ENCODE measurements at places on chromosomes 16 and 17.
A peak's percentile ranks its signal among the peaks of the same experiment; 100 is the strongest.

GRCh38 chr16:3369073-3369472 is 13.4 kb downstream of the OR2C1 start:
- no peak for ATAC-seq

DNA sequence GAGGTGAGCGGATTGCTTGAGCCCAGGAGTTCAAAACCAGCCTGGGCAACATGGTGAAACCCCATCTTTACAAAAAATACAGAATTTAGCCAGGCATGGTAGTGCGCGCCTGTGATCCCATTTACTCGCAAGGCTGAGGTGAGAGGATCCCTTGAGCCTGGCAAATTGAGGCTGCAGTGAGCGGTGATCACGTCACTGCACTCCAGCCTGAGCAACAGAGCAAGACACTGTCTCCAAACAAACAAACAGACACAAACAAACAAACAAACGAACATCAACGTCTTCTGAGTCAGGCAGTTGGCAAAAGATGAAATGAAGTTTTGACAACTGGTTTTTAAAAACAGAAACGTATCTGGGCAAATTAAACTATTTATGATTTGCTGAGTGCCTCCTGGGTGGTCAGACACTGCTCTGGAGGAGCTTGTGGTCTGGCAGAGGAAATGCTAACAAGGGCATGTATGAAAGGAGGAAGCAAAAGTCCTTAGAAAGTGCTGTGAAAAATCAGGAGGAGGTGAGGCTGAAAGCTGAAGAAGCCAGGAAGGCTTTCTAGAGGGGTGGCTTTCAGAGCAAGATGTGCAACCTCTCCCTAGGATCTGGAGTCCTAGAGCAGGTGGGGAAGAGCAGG is 10.2 kb upstream of the KRT20 start:
- ATAC-seq = no peak

DNA sequence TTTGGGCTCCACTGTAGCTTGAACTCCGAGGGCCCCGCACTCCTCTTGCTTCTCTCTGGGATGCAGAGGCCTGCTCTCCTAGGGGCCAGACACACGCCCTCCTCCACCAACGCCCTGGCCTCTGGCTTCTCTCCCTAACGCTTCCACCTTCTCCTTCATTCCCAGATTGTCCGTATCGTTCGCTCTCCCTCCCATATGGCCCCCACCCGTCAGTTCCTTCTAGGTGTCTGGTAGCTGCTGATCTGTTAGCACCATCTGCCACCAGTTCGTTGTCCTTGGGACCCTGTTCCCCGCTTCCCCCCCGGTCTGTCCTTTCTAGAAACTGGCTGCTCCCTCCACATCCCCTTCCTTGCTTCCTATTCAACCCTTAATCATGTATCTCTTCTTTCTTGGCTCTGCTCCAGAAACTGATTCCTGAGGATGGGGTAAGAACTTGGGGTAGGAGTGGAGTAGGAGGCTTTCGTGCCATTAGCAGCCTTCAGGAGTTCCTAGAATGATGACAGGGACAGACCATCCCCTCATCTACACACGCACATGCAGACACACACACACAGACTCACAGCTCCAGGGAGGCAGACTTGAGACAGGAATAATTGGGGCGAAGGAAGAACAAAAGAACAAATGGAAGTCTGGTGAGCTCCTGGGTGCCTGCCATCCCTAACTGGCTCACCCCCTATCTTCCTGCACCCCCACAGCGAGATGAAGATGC is 4.3 kb downstream of the ATP1B2 start:
- ATAC-seq = no peak

- ATAC-seq = no peak
Observed at GRCh38 chr16:12173121-12173520, 196.6 kb downstream of the SNX29 start.

- no peak for ATAC-seq
Observed at GRCh38 chr17:77544347-77545110, 403.8 kb downstream of the SEC14L1 start.

- ATAC-seq = no peak
Observed at GRCh38 chr17:9976283-9977179, 71.5 kb upstream of the RCVRN start.

GRCh38 chr17:57370037-57370581 is 113.8 kb downstream of the MSI2 start:
- ATAC-seq = no peak

- ATAC-seq = no peak
Observed at GRCh38 chr17:70317421-70317820, 148.1 kb downstream of the KCNJ2 start.

DNA sequence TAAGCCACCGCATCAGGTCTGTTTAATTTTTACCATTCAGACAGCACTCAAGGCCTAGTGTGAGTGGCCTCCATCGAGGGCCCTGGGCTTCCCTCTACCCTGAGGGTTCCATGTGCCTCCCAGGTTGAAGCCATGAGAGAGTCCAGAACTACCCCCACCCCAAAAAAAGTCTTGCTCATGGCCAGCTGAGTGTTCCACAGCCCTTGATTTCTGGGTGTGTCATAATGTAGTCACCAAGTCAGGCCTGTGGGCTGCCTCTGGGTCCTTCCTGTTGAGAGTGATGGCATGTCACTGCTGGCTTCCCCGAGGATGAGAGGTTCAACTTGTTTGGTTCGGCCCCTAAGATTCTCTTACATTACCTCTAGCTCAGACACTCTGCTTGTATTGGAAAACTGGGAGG is 100.6 kb downstream of the PITPNC1 start:
- peak; percentile 80 for ATAC-seq

GRCh38 chr17:42342242-42343008 is 45.8 kb downstream of the STAT3 start:
- ATAC-seq = peak; percentile 88

DNA sequence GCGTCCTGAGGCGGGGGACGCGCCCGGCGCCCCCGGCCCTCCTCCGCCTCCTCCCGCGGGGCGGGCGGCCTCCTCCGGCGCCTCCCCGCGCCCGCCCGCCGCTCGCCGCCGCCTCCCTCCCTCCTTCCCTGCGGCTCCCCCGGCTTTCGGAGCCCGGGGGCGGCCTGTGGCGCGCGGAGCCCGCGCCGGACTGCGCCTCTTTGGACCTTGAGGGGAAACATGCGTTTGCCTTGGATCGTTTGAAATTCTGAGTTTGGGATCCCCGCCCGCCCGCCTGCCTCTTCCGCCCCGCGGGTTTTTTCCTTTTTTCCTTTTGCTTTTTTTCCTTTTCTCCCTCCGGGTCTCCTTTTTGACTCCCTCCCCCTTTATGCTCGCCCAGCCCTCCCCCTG is 390 bp downstream of the ZNRF1 start:
- peak; percentile 37 for ATAC-seq

All from activated CD4-positive, CD25-positive, alpha-beta regulatory T cell treated with anti-CD3 and anti-CD28 coated beads, Interleukin-2, amount 50 U/mL, for 24 hours (primary cell).